ENCODE measurements at places on chromosomes 2 and 18. TPM values are rescaled to one million over a fixed set of nuclear protein-coding genes. Genes with fewer than 3 reads are reported as not detected.

- DNase-seq = no peak
Measured at GRCh38 chr2:239787538-239788050, 237.5 kb downstream of the NDUFA10 start.

- DNase-seq = peak; percentile 60
Measured at GRCh38 chr2:73111073-73112025, 1.4 kb downstream of the RAB11FIP5 start.

DNA sequence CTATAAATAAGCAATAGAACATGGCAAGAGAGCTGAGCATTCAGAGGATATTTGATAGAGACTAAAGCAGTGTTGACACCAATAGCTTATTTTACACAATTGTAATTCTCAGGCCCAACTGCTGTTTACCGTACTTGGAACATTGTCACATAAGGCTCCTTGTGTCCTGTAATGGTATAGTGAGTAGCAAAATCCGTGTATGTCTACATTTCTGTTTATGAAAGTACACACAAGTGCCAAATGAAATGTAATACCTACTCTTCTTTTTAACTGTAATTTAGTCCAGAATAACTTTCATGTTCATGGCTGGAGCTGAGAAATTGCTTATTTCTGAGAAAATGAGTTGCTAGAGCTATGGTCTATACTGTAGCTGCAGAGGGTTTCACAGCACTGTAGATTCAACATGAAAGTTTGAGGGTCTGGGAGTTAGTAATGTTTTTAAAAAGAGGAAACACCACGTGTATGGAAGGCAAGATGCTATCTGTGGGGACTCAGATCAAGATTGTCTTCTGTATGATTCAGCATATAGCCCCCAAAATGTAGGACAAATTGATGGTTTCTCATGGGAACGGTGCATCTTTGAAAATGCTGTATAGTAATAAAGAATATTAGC is 110.2 kb upstream of the NOSTRIN start:
- DNase-seq = no peak

DNA sequence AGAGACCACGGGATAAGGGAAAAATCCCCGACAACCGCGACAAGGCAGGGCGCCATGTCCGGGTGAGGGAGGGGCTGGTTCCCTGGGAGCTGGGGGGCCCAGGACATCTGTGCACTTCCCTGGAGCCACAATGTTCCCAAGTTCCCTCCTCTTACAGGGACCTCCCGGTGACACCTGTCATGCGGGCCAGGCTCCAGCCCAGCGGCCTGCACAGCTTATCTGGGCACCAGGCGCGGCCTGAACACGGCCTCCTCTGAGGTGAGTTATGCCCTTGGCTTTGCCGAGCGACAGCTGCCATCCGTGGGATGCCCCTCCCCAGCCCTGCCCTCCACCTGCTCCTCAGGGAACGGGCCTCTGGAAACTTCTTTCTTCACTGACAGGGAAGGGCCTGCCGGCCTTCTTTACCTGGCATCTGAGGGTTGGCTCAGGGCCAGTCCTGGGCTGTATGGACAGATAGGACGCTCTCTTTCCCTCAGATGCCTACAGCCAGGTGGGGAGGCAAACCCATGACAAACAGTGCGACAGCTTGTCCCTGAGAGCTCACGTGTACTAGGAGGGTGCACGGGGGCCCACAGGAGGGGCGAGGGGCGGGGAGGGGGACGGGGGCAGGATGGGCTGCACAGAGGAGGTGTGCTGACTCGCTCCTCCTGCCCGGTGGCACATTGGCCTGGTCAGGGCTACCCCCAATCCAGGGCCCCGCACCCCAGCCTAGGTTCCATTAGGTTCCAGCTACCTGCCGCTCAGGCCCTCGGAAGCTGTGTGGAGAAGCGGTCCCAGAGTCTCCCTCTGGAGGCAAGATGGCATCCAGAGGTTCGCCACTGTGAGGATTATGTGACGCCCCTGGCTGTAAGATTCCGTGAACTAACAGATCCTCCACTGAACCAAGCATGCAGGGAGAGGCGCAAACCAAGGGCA is 34.9 kb upstream of the HPCAL1 start:
- DNase-seq = no peak

DNA sequence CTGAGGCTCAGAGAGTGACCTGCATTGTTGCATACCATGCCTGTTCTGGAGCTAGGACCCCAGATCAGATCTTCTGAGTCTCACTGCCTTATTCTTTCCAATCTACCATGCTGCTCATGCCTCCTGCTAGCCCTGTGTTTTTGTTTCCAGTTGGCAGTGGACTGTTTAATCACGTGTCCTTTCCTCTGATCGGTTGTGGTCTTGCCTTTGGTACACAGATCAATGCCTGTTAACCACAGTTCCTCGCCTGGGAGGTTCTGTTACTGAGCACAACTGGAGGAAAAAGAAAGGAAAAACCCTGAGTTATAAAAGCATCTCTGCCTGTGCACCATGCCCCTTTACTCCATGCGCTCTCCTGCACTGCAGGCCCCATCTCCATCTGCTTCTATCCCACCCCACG is 329.1 kb downstream of the SETBP1 start:
- no peak for DNase-seq

DNA sequence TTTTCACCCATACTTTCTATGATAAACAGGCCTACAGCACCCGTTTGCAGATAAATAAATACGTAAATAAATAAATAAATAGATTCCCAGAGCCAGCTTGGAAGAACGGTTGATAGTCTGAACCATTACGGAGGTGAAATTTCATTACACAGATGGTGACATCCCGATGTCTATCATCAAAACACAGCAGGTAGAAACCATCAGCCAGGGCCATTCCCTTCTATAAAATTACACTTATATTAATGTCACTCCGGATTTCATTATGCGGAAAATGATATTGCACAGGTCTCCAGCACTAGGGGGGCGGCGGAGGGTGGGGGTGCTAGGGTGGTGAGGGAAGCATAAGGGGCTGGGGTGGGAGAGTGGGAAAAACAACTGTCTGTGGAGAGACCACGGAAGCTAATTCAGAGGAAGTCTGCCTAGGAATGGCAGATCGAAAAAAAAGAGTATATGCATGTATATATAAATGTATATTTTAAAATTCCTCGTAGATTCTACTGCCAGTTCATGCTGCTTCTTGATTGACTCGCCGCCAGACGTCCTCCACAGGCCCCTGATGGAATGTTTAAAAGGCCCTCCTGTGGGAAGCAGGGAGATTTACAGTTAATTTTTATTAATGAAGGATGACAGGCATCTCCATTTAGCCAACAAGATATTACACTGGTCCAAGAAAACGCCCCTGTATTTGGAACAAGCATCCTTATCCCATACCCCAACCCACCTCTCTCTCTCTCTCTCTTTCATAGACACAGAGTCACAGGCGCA is 1906.0 kb upstream of the PIK3C3 start:
- DNase-seq = no peak

DNA sequence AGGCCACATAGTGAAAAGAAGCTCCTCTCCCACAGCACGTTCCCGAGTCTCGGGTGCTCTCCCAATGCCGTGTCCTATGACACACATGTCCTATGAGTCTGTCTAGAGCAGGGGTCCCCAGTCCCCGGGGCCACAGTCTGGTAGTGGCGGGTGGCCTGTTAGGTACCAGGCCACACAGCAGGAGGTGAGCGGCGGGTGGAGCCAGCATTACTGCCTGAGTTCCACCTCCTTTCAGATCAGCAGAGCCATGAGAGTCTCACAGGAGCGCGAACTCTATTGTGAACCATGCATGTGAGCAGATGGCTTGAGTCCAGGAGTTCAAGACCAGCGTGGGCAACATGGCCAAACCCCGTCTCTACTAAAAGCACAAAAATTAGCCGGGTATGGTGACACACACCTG is 112.6 kb downstream of the ZBTB7C start:
- DNase-seq = no peak

CHST10 gene
- total RNA-seq = 2.6 TPM

LYG2 gene
- total RNA-seq = not detected

L3MBTL4 gene
- total RNA-seq = 1.0 TPM

CD28 gene
- not detected for total RNA-seq

Data from bronchial epithelial cell (primary cell).